Endothelial cell (in vitro differentiated cells): ENCODE measurements at places on chromosomes 3 and 15. TPM values are rescaled to one million over a fixed set of nuclear protein-coding genes. Genes with fewer than 3 reads are reported as not detected.

GRCh38 chr3:19202303-19202702 lies 54.0 kb downstream of the KCNH8 start:
- no peak for DNase-seq

Gene PLCL2
- total RNA-seq = 18.8 TPM

DNA sequence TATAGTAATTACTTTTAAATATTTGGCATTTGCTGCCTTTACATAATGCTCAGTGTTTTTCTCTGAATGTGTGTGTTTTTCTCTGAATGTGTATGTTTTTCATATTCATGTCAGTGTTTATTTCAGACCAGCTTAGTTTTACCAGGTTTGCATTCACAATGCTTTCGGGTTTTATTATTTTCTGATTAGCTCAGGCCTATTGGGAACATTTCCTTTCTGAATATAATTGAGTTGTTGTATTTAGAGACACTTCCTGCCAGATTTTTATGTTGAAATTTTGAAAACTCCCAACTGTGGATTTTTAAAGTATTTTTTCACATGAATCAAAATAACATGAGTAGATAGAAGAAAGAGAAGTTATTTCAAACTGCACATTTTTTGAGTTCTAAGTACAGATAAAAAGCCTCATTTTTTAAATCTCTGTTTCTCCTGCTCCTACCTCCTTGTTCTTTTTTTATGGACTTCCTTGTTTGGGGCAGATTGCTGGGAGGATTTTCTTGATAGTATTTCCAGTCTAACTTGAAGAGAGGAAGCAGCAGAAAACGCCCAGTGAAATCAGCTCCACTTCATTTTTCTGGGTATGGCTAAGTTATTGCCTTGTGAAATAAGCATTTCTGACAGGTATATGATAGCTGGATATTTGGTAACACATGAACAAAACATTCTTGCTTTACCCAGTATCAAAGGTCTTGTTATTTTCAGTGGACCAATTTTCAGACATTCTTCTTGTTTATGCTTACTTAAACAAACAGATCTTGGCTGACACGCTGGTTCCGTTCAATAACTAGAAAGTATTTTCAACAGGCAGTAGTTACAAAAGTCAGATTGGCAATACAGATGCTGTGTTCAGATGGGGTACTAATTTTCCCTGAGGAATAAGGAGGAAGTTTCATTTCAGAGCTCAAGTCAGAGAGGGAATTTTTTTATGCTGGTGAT lies 70.7 kb downstream of the RIOX2 start:
- no peak for DNase-seq

DNA sequence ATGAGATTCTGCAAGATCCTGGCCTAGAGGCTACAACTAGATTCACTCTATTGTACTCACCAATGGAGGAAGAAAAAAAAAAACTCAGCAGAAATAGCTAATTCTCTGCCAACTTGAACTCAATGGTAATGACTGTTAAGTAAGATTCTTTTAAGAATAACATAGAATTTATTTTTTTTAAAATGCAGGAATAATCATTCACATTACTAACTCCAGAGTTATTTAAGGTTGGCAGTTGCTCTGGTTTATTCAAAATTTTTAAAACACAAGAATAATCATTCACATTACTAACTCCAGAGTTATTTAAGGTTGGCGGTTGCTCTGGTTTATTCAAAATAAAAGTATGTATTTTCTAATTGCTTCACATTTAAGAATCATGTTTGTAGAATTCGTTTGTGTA lies 1071.9 kb downstream of the IGSF11 start:
- no peak for DNase-seq

- no peak for DNase-seq
Measured at GRCh38 chr3:111616417-111617105, 21.4 kb upstream of the ZBED2 start.

Gene CHRNB4
- total RNA-seq = not detected

DNA sequence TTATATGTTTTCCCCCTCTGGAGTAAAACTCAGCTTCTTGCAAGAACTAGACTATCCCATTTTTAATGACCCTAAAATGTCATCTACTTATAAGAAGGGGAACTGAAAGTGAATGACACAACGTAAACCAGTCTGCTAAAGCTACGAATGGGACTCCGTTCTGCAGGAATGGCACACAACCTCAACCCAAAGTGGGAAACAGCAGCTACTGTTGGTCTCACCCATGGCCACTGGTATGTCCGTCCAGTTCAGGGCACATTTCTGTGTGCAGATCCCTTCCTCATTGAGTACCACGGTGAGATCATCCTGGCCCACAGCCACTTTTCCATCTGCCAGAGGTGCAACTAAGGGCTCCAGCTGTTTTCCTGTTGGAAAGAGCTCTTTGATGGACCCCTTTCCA lies 23.8 kb downstream of the VPS39 start:
- no peak for DNase-seq

Gene AADACL2
- not detected for total RNA-seq

Gene ITIH3
- not detected for total RNA-seq

DNA sequence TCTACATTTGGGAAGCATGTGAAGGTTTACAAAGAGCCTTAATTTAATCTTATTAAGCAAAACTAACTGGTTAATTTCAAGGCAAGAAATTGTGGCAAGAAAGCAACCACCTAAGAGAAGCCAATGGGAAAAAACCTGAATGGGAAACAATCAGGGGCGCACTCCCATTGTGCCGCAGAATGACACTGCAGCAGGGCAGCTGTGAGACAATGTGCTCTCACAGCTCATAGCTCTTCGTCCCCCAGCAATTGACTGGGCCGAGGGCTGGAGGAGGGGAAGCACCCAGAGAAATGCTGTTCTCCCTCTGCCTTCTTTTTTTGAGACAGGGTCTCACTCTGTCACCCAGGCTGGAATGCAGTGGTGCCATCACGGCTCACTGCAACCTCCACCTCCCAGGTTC lies 93.3 kb upstream of the RAD18 start:
- DNase-seq = no peak

Gene PGBD4
- 1.2 TPM for total RNA-seq

Gene C3orf85
- total RNA-seq = not detected

DNA sequence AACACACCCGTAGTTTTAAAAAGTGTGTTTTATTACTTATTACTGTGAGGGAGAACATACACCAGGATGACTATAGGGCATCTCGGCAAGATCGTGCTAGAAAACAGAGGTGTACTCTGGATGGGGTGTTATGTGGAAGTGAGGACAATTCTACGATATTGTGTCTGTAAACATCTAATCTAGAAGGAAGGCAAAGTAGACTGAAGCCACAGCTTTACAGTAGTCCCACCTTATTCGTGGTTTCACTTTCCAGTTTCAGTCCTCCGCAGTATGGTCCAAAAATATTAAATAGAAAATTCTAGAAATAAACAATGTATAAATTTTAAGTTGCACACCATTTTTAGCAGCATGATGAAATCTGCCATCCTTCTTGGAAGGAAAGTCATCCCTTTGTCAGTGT lies 277.9 kb downstream of the UNC13C start:
- DNase-seq = no peak

- no peak for DNase-seq
Measured at GRCh38 chr15:81315452-81316175, 8.3 kb downstream of the STARD5 start.

- DNase-seq = no peak
Measured at GRCh38 chr3:24042174-24043059, 97.3 kb downstream of the NR1D2 start.

DNA sequence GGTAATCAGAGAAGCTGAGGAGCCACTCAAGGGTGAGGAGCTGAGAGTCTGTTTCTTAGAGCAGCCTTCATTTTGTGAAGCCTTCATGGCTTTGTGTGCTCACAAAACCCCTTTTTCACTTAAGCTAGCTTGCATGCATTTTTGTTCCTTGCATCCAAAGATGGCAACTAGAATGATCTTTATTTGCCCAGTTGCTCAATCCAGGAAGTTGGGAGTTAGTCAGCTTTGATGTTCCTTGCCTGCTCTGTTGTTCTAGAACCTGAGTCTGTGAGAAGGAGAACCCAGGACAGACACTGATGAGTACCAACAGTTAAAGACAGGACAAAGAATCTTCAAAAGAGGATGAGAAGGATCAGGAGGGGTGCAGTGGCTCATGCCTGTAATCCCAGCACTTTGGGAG lies 81.8 kb downstream of the IL20RB start:
- DNase-seq = no peak

DNA sequence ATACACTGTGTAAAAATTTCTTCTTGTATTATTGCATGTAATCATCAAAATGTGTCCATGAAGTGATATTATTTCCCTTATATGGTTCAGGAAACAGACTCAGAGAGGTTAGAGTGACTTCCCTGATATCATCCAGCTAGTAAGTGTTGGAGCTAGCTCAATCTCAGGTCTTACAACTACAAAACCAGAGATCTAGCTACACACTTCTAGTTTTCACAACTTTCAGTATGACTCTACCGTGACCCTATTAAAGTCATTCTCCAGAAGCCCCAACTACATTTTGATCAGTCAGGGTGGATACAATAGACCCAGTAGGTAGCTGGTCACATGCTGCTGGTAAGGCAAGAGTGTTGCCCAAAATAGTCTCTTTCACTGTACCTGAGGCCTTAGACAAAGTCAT lies 165.3 kb downstream of the GOLIM4 start:
- no peak for DNase-seq

Gene MOBP
- not detected for total RNA-seq

DNA sequence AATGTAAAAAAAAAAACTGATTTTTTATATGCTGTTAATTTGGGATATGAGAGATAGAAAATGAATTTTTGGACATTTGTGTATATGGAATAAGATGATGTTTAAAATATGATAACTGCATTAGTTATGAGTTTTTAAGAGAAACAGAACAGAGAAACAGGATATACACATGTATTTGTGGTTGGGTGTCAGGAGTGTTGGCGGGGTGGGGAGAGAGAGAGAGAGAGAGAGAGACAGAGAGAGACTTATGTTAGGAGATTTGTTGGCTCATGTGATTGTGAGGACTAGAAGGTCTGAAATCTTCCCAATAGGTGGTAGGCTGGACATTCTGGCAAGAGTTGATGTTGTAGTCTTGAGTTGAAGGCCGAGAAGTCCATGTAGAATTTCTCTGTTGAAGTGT lies 1121.6 kb upstream of the GBE1 start:
- DNase-seq = no peak

DNA sequence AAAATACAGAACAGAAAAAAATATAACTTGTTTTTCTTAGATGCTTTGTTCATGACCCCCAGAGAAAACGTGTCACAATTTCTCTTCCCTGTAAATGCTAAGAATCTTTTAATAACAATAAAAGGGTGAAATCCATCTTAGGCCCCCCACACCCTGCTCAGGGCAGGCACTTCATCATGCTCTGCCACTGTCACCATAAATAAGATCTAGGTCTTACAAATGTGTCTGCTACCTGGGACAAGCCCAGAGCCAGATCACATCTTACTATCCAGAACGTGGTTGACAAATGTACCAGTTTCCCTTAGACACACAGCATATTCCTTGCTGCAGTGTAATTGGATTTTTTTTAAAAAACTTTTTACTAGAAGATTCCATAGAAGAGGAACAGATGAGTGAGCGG lies 795.4 kb downstream of the AGBL1 start:
- DNase-seq = no peak

Gene KNSTRN
- 26.0 TPM for total RNA-seq

Gene C15orf62
- not detected for total RNA-seq

DNA sequence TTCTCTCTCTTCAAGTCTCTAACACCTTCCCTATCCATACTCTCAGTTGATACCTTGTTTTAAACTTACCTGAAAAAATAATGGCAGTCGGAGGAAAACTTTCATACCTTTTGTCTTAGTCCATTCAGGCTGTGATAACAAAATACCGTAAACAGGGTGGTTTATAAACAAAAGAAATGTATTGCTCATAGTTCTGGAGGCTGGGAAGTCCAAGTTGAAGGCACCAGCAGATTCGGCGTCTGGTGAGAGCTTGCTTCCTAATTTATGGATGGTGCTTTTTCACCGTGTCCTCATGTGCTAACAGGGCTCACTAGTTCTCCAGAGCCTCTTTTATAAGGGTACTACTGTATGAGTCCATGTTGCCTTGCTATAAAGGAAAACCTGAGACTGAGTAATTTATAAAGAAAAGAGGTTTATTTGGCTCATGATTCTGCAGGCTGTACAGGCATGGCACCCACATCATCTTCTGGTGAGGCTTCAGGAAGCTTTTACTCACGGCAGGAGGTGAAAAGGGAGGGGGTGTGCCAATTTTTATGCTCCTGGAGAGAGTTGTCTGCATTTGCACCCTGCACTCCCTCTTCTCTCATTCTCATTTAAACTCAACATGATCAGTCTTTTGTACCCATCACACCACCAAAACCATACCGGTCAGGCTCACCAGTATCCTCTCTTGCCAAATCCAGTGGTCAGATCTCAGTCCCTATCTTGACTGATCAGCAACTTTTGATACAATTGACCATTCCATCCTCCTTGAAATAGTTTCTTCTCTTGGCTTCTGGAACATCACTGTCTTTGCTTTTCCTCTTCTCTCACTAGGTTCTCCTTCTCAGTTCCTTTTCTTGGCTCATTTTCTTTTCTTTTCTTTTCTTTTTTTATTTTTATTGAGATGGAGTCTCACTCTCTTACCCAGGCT lies 21.6 kb downstream of the ST6GAL1 start:
- DNase-seq = no peak

Gene GUCA1C
- total RNA-seq = not detected

- no peak for DNase-seq
Measured at GRCh38 chr15:60255390-60255789, 142.4 kb downstream of the ANXA2 start.

Gene KCNAB1
- total RNA-seq = not detected

Gene BNC1
- total RNA-seq = 14.4 TPM

- no peak for DNase-seq
Measured at GRCh38 chr15:76376816-76377215, 40.2 kb downstream of the ISL2 start.

Gene FBXO40
- total RNA-seq = not detected

DNA sequence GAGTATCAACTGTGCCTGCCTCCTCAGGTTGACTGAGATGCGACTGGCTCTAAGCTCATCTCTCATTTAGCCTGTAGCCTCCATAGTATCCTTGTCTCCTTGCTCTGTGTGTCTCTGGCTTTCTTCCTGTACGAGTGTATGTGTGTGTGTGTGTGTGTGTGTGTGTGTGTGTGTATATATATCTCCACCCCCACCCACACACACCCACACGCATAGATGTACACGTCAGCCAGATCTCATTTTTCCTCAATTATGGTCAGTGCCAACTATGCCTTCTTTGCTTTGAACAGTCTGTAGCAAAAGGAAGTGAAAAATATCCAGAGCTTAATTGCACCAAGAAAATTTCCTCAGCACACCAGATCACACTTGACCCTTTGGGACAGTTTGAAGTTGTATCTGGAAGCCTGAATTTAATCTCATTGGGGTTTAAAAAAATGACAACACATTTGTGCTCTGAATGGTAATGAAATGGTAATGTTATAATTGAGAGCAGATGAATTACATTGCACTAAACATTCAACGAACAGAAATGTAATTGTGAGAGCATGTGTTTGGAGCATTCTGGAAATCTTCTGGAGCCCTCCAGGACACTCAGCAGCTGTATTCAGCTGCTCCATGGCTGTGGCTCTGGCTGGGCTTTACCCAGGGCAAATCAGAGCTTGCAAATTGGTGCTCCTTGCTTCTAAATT lies 63.6 kb downstream of the RYR3 start:
- DNase-seq = no peak

Gene OIP5
- 2.7 TPM for total RNA-seq

- no peak for DNase-seq
Measured at GRCh38 chr3:174317005-174317404, 542.1 kb upstream of the NAALADL2 start.

Gene TXNRD3
- 4.8 TPM for total RNA-seq

Gene COL8A1
- 5.6 TPM for total RNA-seq

Gene CPLX3
- not detected for total RNA-seq

GRCh38 chr3:38549082-38549481 lies 52.9 kb downstream of the EXOG start:
- no peak for DNase-seq

GRCh38 chr3:13462822-13463221 lies 17.3 kb upstream of the HDAC11 start:
- DNase-seq = no peak

Gene LYZL4
- total RNA-seq = not detected

Gene GNAT1
- 0.59 TPM for total RNA-seq
